Stimulated activated CD8-positive, alpha-beta memory T cell treated with anti-CD3 and anti-CD28 coated beads, Interleukin-7, amount 100 ng/mL, for 4 hours (primary cell): ENCODE measurements at places on chromosomes 5 and 9.

DNA sequence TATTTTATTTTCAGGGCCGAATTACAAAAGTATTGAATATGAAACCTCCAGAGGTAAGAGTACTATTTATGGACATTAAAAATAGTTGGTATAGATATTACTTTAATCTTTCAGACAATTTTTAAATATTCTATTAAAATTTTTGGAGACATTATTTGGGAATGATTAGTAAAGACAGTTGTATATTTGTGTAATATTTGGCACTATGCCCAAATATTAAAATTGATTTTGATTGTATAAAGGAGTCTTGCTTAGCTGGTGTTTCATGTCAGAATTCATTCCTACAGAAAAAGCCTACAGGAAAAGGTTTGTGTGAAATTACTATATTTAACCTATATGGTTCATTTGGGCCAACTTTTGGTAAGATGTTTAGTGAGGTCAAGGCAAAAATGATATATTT lies 5.5 kb downstream of the SMC2 start:
- DNase-seq, result no peak

- no peak for DNase-seq
Observed at GRCh38 chr5:106314221-106314824, 1356.4 kb downstream of the EFNA5 start.

DNA sequence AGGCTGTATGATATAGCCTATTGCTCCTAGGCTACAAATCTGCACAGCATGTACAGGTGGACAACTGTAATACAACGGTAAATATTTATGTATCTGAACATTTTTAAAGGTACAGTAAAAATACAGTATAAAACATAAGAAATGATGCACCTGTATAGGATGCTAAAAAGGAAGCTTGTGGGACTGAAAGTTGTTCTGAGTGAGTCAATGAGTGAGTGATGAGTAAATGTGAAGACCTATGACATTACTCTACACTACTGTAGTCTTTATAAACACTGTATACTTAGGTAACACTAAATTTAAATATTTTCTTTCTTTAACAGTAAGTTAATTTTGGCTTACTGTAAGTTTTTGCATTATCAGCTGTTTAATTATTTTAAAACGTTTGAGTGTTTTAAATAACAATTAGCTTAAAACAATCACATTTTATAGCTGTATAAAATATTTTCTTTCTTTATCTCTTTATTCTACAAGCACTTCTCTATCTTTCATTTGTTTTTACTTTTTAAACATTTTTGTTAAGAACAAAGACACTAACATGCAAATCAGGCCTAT lies 28.1 kb downstream of the CDH18 start:
- no peak for DNase-seq

DNA sequence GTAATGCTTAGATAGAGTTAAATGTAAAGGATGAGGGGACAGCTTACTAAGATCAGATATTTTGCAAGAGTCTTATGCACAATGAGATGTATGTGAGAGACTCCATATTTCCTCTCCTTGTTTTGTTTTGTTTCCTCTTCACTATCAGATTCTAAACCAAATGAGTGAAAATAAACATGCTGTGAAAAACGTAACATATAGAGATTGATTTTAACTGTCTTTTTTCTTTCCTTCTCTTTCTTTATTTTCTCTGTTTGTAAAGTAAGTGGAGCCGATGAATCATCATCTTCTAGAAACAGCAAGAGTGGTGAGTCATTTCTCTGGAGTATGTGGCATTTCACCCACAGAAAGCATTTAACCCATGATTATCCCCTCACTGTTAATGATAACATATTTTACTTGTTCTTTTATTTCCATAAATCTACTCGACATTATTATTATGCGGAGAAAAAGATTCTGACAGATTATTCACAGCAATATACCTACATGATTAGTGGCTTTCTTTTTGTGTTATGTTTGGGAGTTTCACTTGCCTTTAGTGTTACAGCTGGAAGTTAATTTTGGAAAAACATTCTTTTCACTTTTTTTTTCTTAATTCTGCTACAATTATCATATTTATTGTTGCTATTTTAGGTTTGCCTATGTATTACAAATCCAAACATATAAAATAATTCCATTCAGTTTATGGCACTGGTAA lies 2.1 kb upstream of the ANXA1 start:
- no peak for DNase-seq

- no peak for DNase-seq
Observed at GRCh38 chr5:30607301-30607894, 586.1 kb upstream of the CDH6 start.
